ENCODE measurements at places on chromosomes 6 and 20.

GRCh38 chr20:5031206-5031557 is 29.9 kb upstream of the SLC23A2 start:
- DNase-seq = no peak

DNA sequence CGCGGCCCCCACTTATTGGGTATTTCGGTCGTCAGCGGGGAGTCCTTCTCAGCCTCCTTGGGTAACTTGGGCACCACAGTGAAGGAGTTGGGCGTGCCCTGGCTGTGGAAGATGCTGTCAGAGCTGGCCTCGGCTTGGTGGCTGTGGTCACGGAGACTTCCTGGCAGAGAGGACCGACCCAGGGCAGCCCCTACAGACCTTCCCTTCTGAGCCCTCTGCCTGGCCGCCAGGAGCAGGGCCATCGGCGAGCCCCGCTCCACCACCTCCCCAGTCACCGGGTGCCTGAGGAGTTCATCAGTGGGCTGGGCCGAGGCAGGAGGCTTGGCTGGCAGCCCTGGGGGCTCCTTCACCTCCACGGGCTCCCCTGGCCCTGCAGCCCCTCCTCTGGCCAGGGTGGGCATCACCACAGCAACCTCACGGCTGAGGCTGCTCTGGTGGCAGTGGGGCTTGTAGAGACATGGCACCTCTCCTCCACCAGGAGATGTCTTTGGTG is 37.2 kb downstream of the C6orf132 start:
- DNase-seq = no peak

DNA sequence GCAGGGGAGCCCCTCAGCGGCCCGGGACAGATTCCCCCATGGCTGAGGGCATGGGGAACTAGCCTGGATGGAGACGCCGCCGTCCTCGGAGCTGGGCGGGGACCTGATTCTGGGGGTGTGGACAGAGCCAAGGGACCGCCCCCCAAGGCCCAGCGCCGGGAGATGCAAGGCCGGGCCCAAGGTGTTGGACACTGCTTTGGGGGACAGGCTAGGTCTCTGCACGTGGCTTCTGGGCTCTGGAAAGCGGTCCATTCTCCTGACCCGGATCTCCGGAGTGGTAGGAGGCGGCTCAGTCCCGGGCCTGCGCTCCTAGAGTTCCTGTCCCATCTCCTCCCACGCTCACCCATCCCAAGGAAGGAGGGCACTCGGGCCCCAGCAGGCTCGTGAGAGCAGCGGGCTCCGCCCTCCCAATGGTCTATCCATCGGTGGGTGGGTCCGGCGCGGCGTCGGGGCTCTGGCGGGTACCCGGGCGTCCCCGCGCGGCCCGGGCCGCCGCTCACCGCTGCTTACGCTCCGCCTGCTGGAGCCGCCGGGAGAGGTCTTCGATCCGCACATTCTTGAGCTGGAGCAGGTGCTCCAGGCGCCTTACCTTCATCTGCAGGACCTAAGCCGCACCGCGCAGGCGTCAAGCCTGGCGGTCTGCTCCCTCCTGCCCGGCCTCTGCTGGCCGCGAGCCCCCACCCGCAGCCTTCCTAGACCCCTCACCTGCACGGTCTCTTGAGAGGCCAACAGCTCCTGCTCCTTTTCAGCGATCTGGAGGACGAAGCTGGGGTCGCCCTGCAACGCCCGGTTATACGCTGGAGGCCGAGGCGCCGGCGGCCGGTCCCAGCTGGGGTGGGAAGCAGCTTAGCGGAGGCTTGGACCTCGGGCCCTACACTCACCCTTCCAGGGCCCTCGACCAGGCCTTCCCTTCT is 3.3 kb downstream of the SPEF1 start:
- peak; percentile 46 for DNase-seq

- no peak for DNase-seq
Observed at GRCh38 chr6:13854716-13855250, 40.4 kb upstream of the MCUR1 start.

- DNase-seq = no peak
Observed at GRCh38 chr20:45538209-45538799, 978 bp downstream of the WFDC6 start.

DNA sequence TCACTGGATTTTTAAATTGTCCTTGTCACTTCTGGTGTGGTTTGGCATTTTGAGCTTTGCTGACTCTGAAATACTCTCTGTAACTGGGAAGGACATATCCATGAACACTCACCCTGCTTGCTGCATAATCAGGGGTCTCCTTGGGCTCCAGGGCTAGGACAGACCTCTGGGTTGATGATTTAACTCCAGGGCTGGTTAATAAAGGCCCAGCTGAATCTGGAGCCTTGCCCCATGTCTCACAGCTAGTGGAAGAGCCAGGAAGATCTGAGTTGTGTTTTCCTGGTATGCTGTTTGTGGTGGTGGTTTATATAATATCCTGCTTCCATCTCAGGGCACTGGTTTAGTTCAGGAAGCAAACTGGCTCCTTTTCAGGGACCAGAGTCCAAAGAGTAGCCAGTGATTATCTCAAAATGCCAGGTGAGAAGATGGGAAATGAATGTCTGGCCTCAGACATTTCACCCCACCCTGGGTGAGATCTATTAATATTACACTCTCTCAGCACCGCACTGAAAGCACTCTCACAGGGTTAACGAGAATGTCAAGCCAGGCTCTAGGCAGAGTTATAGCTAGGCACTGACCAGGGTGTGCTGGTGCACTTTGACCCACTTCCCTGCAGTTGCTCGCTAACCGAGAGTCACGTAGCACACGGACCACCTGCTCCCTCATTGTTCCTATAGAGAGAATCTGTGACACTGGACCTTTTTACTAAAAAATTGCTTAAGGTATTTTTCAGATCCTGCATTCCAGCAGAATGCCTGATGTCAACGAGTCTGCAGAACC is 90.1 kb upstream of the SLC22A16 start:
- DNase-seq = no peak

DNA sequence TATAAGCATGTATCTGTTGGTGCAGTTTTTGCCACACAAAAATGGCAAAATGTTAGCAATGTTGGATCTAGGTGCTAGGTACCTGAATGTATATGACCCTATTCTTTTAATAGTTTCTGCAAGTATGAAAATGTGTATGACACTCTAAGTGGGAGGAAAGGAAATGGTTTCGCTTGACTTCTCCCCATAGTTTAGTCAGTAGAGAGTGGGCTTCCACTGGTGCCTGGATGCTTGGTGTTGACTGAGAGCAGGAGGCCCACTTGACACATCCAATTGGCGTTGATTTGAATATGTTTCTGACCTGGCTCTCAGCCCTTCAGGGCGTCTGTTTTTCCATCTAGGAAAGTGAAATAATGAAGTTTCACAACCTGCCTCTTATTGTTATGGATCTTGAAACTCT is 41.8 kb upstream of the GABRR1 start:
- no peak for DNase-seq

DNA sequence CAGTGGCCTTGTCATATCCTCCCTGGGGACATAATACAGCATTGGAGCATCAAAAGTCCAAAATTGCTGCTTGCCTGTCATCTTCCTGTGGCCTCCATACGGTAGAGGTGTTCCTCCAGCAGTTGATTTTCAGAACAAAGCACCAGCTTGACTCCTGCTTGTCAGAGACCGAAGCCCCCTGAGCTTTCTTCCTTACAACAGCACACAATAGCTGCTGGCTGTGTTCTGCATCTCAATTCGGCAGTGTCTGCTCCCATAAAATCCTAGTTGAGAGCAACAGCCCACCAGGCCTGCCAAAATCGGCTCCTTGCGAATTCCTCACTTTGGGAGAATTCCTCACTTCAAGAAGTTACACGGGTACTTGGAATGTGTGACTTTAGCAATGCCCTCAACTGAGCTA is 372.9 kb downstream of the SAMD5 start:
- no peak for DNase-seq

GRCh38 chr20:47492284-47492683 is 9.4 kb upstream of the NCOA3 start:
- DNase-seq = no peak

DNA sequence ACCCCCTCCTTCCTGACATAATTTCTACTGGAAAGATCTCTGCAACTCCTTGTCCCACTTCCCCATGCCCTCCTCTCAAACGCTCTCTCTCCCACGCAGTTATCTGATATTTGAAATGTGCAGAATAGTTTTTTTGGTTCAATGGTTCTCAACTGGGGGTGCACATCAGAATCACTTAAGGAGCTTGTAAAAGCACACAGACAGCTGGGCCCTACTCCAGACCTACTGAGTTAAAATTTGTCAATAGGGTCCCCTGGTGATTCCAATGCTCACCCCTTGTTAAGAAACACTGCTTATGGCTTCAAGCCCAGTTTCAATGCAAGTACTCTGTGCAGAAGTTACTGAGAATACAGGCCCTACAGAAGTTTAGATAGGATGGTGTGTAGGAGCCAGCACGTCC is 45.2 kb upstream of the KCNK16 start:
- peak; percentile 90 for DNase-seq

- DNase-seq = no peak
Observed at GRCh38 chr6:162970246-162970645, 242.5 kb downstream of the PACRG start.

DNA sequence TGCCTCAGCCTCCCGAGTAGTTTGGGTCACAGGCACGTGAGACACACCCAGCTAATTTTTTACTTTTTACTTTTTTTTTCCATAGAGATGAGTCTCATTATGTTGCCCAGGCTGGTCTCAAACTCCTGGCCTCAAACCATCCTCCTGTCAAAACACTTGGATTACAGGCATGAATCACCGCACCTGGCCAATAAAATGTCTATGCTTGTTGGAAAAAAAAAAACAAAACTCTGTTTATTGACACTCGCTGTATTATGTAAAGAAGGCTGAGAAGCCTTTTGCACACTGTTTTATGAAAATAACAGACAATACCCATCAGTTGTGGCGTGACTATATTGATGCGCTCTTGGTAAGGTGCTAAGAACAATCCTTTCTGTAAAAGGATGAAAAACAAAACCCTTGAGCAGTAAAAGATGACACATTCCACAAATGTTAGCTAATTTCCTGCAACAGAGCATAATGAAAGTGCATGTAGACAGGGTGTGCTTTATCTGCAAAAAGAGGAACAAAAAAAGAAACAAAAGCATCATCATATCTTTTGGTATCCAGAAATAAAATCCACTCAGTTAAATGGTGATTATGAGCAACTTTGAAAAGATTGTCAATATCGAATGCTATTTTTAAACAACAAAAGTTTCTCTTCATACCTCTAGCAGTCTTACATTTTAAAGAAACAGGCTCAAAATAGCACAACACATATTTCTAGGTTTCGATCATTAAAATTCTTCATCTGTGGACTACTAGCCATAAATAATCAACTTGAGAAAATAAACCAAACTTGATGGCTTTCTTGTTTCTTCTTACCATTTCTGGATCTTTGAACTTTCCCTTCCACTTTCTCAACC is 108.3 kb upstream of the PHACTR1 start:
- no peak for DNase-seq

DNA sequence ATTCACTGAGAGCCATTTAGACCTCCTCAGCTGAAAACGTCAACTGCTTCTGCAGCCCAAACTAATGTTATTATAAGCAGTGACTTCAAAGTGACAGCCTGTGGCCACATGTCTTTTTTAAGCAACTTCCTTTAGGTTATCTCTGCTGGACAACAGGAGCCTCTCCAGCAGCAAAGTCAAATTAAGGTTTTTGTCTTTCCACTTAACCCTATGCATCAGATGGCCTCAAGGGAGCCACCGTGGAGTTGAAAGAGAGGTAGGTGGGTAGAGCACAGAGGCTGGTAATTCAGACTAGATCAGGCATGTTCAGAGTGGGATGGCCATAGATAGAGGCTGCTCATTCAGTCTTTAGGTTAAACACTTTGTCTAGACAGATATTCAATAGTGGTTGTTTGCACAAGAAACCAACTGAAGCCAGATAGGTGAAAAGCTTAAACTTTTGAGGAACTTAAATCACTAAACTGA is 300.6 kb upstream of the ECI2 start:
- no peak for DNase-seq

- DNase-seq = no peak
Observed at GRCh38 chr6:30005482-30005881, 55.6 kb upstream of the POLR1H start.

GRCh38 chr20:56897318-56897957 is 268.3 kb downstream of the TFAP2C start:
- DNase-seq = no peak
